Stimulated activated CD8-positive, alpha-beta memory T cell treated with anti-CD3 and anti-CD28 coated beads, Interleukin-7, amount 100 ng/mL, for 48 hours (primary cell): ENCODE measurements at places on chromosomes 5 and 9.

DNA sequence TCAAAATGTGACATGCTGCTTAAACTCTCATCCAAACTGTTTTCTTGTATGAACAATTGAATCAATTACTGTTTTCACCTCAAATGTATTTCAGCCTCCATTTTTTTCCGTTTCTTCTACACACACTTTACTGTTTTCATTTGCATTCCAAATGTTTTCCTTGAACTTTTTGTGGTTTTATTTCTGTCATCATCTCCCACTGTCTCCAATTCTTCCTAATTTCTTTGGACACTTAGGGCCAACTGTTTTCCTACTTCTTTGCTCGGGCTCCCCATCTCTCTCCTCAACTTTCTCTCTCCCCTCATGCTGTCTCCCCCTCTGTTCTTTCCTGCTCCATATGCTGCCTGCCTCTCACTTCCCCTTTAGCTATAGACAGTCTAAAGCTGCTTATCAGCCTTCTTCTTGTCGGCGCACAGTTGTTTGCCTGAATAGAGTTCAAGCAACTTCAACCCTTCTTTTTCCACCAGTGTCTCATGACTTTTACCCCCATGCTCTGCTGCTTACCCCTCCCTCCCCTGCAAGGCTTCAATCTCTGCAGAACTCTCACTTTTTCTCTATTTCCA, 443.4 kb downstream of the DTWD2 start:
- no peak for DNase-seq

- no peak for DNase-seq
Observed at GRCh38 chr9:112360047-112360804, 19.7 kb upstream of the HSDL2 start.

DNA sequence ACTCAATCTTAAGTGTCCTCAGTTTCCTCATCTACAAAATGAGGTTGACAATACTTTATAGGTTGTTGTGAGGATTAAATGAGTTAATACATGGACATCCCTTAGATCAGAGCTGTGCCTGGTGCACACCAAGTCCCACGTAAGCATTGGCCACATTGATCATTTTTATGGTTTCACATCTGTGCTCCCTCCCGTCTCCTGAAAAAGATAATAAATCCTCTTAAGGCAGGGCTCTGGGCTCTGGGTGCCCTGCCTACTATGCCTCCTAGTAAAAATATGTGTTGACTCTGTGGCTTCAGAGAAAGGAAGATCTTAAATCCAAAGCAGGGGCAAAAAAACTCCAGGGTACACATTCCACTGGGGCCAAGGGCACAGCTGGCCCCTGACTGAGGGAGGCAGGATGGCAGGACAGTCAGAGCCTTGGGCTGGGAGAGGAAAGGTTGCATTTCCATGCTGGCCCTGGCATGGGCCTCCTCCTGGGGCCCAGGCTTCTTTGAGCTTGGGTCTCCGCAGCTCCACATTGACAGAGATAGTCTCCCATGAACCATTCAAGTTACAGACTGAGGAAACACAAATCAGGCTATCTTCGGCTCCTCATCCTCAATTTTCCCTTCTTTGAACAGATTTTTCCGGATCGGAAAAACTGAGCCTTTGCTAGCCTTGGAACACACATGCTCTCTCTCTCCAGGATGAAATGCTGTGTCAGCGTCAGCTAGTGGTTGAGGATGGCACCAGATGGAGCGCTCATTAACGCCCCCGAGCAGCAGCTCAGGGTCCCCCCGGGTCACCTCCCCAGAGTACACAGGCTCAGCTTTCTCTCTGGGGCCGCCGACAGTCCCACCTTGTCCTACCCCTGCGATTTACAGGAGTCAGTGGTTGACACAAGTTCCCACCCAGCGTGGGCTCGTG, 22.4 kb upstream of the KIF12 start:
- no peak for DNase-seq

DNA sequence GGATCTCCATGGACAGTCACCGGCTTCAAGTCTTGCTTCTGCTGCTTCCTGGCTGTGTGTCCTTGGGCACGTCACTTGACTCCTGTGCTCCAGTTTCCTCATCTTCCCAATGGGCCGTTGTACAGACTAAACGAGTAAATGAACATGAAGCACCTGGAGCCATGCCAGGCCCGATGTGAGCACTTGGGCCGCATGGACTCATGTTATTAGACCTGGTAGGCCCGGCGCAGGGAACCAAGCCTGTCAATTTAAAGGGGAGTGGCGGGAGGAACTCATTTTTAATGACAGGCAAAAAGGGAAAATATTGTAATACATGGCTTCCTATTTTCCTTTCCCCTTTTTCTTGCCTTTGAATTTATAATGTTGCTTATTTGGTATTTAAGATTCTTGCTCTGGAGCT, 47.5 kb downstream of the TENT4A start:
- DNase-seq = no peak

DNA sequence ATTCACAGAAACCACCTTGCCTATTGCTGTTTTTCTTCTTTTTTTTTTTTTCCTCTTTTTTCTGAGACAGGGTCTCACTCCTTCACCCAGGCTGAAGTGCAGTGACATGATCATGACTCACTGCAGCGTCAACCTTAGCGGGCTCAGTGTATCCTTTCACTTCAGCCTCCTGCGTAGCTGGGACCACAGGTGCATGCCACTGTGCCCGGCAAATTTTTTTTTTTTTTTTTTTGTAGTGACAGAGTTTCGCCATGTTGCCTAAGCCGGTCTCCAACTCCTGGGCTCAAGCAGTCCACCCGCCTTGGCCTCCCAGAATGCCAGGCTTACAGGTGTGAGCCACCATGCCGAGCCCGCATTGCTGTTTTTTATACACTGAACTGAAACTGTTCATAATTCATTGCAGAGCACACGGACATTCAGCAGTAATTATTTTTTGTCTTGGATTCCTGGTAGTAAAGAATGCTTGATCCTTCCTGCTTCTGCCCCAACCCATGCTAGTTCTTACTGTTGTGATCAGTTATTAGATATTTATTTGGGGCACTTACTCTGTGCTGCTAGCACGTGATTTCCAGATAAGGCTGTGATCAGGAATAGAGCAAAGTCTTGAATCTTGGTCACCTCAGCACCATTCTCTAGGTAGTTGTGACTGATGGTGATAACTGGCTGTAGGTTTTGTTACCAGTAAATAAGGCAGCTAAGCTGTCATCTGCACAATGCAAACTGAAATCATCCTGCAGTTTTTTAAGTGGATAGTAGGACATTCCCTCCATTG, 14.0 kb downstream of the MAP3K1 start:
- no peak for DNase-seq

- DNase-seq = no peak
Observed at GRCh38 chr9:82115900-82116299, 127.3 kb downstream of the SPATA31D1 start.

- DNase-seq = no peak
Observed at GRCh38 chr5:41408676-41409443, 101.5 kb downstream of the PLCXD3 start.

DNA sequence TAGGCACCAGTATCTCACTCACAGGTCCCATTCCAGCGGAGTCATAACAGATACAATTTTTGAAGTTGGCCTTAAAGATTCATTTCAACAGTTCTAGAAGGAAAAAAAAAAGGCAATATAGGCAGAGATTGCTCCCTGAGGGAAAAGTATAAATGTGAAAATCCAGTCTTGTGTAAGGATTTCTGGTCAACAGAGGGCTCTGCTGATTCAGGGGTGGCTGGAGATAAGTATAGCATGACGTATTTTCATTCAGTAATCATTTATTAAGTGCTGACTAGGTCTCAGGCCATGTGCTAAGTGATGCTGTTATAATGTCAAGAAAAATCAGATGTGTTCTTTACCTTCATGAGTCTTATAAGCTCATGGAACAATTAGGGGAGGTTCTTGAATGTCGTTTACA, 377.3 kb upstream of the MEF2C start:
- DNase-seq = no peak

DNA sequence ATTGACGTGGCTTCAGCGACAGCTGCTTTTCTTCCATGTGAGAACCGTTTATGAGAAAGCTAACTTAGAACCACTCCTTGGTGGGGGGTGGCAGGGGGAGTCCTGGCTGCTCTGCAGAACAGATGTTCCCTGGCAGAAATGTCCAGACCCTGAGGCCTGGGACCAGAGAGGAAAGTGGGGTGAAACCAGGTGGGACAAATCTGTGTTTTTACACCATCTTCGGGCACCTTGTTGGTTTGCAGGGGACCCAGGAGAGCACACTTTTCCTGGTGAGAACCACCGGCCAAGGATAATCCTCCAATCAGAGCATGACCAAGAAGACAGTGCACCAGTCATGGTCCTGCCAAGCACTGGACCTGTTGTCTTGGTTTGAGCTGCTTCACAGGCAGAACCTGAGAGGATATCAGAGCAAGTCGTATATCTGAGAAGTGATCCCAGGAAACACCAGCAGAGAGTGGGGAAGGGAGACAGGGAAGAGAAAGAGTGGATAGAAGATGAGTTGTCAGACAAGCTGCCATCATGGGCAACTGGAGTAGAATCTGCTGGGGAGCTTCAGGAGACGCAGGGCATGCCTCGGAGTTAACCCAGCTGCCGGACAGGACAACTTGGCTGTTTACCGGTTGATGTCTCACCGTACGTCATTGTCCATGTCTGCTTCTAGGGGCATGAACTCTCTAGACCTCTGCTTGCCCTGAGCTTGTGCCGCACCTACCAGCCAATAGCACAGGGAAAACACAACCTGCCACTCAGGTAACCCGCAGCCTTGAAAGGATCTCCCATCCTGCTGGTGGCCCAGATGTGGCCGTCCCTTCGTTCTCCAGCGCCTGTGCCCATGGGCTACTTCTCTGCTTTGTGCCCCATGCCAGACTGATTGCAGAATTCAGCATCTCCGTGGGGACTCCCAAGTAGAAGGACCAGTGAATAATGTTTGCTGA, 178.4 kb upstream of the MVB12B start:
- DNase-seq = no peak

GRCh38 chr9:2642068-2642467, 20.5 kb downstream of the VLDLR start:
- no peak for DNase-seq
